ENCODE measurements at places on chromosomes 5 and 9.

DNA sequence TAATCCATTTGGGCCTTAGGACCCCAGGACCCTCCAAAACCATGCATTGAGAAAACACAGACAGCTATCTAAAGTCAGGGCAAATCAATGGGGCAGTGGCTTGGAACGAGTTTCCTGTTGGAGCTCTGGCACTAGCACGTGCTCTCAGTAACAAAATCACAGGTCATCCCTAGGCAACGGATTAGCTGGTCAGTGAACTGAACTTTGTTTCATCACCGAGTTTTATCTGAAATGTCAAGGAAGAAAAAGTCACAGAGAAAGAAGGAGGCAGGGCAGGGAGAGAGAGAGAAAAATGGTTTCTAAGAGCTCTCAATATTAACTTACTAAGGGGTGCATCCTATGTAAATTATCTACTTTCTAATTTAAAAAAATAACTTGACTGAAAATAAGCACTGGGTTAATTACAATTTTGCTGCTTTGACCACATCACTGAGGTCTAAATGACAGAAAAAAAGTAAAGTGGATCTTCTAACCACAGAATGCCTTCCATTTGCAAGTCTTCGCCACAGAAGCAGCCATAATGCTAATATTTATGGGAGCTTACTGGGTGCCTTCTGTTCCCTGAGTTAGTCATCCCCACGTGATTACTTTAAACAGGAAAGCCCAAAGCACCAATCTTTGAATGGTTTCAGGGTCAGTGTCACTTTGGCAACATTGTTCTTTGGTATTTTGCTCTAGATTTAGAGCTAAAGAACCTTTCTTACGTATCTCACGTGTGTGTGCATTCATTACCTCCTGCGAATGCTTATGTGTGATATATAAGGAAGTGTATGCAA lies 503.9 kb downstream of the RASEF start:
- no peak for DNase-seq

DNA sequence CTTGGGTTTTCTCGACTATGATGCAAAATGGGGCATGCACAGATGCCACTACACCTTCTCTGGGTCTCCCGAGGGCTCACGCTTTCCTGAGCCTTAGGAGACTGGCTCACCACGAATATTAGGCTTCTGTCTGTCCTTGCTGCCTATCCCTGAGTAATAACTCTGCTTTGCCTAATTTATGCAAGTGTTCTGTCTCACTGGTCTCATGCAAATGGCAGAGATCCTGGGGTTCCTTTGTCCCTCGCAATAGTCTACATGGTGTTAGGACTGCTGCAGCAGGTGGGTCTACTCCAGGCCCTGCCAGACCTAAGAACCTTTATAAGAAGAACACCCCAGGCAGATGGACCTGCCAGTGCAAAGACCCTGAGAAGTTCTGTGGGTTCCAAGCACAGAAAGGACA lies 72.3 kb upstream of the HRH2 start:
- DNase-seq, result no peak

DNA sequence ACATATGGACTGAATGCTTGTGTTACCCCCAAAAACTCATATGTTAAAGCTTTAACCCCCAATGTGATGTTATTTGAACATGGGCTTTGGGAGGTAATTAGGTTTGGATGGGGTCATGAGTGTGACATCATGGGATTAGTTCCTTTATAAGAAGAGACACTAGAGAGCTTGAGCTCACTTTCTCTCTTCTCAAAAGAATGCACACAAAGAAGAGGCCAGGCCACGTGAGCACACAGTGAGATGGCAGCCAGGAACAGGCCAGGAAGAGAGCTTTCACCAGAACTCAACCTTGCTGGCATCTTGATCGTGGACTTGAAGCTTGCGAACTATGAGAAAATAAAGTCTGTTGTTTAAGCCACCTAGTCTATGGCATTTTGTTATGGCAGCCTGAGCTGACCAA lies 360.6 kb downstream of the NR2F1-AS1 start:
- no peak for DNase-seq

DNA sequence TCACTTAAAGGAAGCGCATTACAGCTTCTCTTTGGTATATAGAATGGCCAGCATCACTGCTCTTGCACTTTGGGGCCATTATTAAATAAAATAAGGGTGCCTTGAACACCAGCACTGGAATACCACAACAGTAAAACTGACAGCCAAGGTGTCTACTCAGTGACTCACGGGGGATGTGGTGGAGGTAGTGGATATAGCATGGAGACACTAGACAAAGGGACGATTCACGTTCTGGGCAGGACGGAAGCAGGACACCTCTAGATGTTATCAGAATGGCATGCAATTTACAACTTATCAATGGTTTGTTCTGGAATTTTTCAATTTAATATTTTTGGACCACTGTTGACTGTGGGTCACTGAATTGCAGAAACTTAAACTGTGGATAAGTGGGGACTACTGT lies 32.9 kb upstream of the PDE8B start:
- no peak for DNase-seq

DNA sequence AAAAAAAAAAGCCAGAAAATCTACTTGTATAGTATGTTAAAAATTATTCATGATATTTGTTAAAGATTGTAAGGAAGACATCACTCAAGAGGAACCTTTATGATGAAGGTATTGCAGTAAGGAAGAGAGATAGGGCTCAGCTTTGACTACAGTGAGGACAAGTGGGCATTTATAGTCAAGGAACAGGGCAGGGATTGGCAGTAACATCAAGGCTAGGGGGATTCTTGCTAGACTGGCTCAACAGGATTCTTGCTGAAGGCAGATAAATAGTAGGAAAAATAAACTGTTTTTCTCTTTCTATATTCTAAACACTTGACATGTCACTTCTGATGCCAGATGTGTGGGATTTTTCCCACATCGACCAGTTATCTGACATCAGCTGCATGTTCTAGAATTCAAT lies 96.7 kb downstream of the ITGA1 start:
- no peak for DNase-seq

DNA sequence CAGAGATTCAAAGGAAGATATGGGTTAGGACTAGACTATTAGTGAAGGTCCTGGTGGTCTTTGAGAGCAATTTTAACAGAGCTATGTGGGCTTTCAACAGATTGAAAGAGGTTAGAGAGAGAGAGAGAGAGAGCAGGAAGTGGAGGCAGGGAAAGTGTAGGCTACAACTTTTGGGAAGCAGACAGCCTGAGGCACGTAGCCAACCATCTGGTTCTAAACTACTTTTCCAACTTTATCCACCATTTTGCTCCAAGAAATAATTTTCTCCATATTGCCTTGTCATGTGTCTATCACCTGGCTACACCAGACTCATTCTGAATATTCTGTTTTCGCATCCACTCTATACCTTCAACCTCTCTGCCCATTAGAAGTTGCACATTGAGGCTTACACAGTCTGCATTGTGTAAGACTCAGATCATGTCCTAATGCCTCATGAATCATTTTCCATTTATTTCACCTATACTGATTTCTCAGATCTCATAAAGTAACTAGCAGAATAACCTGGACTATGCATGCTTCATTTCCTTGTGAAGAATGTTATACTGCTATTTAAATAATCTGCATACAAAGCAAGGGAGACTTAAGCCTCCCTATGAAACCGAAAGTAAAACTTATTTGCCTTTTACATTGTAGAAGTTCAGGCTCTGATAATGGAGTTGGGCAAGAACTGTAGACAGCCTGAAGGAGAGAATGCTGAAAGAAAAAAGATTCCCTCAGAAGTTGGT lies 235.6 kb downstream of the ELAVL2 start:
- peak; percentile 21 for DNase-seq

- DNase-seq, result peak; percentile 66
Observed at GRCh38 chr5:134289509-134290113, 63.7 kb upstream of the PPP2CA start.
